ENCODE measurements at places on chromosomes 6 and 20. TPM values are rescaled to one million over a fixed set of nuclear protein-coding genes. Genes with fewer than 3 reads are reported as not detected.

LCA5 gene
- total RNA-seq: 4.2 TPM

CLVS2 gene
- not detected for total RNA-seq

SLC52A3 gene
- total RNA-seq: not detected

GRCh38 chr6:100768816-100769351 is 112.2 kb downstream of the ASCC3 start:
- no peak for DNase-seq
- H3K27me3 ChIP-seq: no peaks in the 10 kb centered on the region
- H3K4me3 ChIP-seq: no peak overlapping the region

DNA sequence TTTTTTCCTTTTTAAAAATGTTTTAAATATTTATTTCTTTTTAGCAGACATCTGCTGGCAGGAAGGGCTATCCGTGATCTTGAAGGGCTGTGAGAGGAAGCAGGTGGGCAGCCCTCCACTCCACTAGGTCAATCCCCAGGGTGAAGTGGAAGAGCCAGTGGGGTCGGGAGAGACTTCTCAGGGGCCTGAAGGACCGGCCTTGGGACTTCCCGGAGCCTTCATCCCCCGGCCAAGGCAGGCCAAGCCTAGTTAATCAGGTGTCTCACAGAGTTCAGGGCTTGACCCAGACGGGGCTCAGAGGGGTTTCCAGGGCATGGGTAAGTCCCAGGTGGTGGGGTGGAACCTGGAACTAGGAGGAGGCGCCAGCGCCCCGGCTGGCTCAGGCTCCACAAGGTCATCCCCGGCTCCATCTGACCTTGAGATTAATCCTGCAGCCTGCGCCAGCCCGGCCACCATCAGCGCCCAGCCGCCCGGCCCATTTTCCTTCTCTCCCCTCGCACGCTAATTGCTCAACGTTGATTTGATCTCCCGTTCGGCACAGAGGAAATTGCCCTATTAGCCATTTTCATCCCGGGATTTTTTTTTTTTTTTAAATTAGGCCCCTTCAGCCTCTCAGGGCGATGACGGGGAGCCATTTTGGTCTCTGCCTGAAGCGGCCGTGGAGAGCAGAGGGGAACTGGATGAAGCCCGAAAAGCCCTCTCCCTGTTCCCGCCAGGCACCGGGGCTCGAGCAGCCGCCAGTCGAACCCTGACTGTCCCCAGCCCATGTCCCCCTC is 44.4 kb downstream of the MDFI start:
- no peaks in the 10 kb centered on the region for H3K4me1 ChIP-seq
- no peaks in the 10 kb centered on the region for H3K27me3 ChIP-seq
- H3K4me3 ChIP-seq: peak overlapping the region; percentile 60
- no peaks in the 10 kb centered on the region for H3K36me3 ChIP-seq
- peak; percentile 53 for DNase-seq
- H3K27ac ChIP-seq: no peak overlapping the region
